ENCODE measurements at places on chromosomes 13 and 19.

DNA sequence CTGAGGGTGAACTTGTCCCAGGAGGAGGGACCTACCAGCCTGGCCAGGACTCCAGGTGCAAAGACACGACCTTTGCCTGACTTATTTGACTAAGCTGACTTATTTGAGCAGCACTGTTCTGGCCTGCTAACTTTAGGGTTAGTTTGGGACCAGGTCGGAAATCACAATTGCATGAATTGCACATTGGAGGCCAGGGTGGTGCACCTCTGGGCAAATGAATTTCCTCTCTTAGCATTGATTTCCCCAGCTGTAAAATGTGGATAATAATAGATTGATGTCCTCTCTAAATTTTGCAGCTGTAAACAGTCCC, 1.4 kb upstream of the BST2 start:
- no peak for DNase-seq

GRCh38 chr19:5338656-5339197, 1.9 kb downstream of the PTPRS start:
- DNase-seq = no peak

GRCh38 chr19:480016-480855, 16.1 kb upstream of the MADCAM1 start:
- no peak for DNase-seq

- DNase-seq = no peak
These were observed 128.8 kb downstream of the NHLRC3 start for GRCh38 chr13:39167018-39167417.

GRCh38 chr13:110869231-110869804, 45.6 kb downstream of the ANKRD10 start:
- DNase-seq = no peak

All from NT2/D1 (cell line).